Thoracic aorta (tissue), 2 donors: ENCODE measurements at places on chromosomes 2 and 18. TPM values are rescaled to one million over a fixed set of nuclear protein-coding genes. Genes with fewer than 3 reads are reported as not detected.

Gene KCNE4
- 9.6 TPM for total RNA-seq

Gene DOK6
- total RNA-seq = 2.0 TPM

Gene B3GNT2
- 27.9 TPM for total RNA-seq

Gene CDH20
- total RNA-seq = 0.54 TPM

Gene LDLRAD4
- 135 TPM for total RNA-seq

Gene CTLA4
- total RNA-seq = not detected

Gene MOGAT1
- total RNA-seq = not detected

Gene GATA6
- 92.8 TPM for total RNA-seq

Gene CDH7
- not detected for total RNA-seq

Gene SLC23A3
- total RNA-seq = 1.4 TPM

DNA sequence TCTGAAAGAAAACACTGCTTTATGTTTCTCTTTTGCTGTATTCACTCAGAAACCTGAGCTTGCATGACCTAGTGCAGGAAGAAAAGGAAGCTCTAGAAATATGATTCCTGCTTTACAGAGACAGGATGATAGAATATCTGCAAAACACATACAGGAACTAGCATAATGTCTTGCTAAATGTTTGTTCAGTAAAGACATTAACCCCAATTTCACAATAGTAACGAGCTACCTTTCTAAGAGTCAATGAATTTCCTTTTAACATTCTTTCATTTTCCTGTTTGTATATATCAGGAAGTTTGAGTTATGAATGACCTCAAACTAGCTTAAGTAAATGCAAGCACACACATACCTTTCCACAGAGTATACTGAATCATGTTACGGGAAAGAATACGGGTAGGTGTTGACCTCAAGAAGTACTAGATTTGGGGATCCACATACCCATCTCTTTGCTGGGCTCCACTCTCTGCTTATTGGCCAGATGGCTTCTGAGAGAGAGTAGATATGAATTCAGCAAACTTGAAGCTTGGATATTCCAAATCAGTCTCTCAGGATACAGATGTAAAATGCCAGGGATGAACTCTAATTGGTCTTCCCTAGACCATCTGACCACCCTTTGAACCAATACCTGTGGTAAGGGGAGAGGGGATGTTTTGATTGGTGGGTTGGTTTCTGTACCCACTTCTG is 18.2 kb upstream of the ACSL3 start:
- no peaks in the 10 kb centered on the region for H3K4me1 ChIP-seq
- H3K4me3 ChIP-seq = no peak overlapping the region
- no peaks in the 10 kb centered on the region for H3K27me3 ChIP-seq
- no peaks in the 10 kb centered on the region for H3K36me3 ChIP-seq
- no peak overlapping the region for H3K27ac ChIP-seq
- no peak for DNase-seq

DNA sequence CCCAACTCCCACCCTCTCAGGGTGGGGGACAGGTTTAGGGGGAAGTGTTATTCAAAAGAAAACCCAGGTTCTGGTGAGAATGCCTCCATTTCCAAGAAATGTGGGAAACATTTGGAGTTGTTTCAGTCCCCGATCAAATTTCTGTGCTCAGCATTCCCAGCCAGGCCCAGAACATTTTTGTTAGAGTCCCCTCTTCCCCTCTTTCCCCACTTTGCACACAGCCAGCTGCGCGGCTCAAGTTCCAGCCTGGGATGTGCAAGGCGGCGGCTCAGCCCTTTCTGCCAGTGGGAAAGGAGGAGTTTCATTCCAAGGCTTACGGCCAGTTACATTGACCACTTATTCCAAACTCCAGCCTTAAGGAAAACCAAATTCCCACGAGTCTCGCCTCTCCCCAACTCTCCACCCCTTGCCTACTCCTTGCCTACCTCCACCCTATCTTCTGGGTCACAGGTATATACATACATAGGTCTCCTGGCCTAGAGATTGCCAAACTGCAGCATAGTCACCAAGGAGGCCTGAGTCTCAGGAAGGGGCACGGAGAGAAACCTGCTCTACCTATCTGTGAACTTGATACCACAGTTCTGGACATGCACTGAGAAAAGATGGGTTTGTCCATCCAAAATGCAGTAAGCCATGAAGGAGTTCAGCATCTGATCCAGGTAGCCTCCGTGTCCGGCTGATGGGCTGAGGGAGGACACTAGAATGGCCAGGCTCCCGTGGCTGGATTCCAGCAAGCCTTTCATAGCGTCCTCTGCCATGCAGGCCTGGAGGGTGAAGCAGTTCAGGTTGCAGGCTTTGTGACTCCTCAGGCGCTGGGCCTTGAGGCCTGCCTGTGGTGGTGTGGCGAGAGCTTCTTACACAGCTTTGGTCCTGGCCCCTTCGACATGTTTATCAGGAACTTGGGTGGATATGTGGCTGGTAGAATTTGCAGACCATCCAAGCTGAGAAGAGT is 154.5 kb downstream of the ZFP36L2 start:
- H3K27me3 ChIP-seq = no peaks in the 10 kb centered on the region
- peaks cover 69% of the 10 kb centered on the region for H3K4me1 ChIP-seq
- no peak for DNase-seq

DNA sequence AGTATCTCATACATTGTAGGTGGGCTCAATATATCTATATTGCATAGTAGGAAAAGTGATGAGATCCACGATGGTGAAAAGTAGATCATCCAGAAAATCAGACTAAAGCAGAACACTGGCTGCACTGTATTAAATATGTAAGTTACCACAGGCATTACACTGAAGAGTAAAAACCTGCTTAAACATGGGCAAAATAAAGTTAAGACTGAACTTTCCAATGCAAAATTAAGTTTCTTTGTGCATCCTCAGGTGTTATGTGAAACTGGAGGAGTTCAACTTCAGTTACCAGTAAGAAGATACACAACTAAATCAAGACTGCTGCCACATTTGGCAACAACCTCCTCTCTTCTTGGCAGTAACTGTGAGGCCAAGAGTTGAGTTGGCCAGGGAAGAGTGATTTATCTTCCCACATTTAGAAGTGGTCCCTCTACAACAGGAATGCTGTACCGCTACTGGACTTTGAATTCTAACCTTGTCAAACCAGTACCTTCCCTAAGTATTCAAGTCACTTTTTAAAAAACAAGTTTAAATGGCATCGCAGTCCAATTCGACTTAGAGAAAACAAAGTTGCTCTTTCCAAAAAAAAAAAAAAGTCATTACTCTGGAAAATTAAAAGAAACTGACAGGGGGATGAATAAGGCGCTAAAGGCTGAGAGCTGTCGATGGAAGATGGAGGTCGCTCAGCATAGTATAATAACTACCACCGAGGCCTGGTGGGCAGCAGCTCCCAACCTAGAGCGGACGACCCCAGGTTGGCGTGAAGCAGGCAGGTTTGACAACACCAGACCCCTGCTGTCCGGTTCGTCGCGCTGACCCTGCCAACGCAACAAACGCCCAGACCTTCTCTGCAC is 1.1 kb downstream of the MAP4K3 start:
- H3K4me3 ChIP-seq = peak overlapping the region; percentile 85
- no peaks in the 10 kb centered on the region for H3K36me3 ChIP-seq
- no peaks in the 10 kb centered on the region for H3K27me3 ChIP-seq

DNA sequence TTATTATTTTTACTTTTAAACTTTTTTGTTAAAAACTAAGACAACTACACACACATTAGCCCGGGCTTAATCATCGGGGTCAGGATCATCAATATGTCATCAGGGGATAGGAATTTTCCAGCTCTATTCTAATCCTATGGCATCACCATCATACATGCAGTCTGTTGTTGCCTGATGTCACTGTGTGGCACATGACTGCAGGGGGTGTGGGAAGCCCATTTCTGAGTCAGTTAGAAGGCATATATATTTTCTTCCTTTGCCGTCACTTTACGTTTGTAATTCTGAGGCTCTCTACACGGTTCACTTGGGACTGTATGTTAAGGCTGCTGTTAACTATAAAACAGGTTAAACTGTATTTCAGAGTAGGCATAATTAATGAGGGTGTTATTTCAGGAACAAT is 144.4 kb upstream of the ITGA6 start:
- H3K27ac ChIP-seq = no peak overlapping the region
- H3K4me3 ChIP-seq = no peak overlapping the region
- no peaks in the 10 kb centered on the region for H3K36me3 ChIP-seq
- peaks cover 14% of the 10 kb centered on the region for H3K4me1 ChIP-seq

DNA sequence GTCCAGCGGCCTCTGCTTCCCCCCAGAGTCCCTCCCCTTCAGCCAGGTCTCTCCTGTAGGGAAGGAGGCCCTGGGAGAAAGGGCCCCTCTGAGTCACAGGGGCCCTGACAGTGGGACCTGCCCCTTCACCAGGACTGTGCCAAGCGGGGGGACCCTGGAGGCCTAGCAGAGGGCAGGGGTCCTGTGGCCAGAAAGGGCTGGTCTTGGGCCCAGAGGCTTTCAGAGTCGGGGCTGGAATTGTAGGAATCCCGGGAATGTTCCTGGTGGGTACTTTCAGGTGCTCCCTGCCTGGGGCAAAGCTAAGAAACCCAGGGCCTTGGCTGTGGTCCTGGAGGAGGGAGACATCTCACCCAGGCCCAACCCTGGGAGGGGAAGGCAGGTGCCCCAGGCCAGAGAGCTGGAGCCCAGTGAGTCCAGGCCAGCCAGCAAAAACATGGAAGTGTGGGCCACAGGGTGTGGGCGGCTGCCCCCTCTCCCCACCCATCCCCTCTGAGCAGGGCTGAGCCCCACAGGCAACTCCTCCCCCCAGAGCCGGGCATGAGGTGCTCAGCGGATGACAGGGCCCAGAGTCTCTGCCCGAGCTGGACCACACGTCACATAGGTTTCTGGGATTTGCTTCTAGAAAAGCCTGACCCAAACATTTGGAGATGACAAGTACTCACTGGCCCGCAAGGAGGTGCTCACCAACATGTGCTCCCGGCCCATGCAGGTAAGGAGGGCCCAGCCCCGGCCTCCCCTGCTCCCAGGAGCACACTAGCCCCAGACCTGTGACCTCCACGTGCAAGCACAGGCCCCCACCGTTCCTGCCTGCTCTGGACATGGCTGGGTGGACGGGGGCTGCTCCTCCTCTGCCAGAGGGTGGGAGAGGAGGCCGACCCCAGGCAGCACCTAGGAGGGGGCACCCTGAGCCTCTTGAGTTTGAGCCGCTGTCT is 48.2 kb upstream of the ALPP start:
- no peaks in the 10 kb centered on the region for H3K4me1 ChIP-seq
- H3K4me3 ChIP-seq = no peak overlapping the region
- H3K27me3 ChIP-seq = no peaks in the 10 kb centered on the region
- peaks cover 8% of the 10 kb centered on the region for H3K36me3 ChIP-seq

DNA sequence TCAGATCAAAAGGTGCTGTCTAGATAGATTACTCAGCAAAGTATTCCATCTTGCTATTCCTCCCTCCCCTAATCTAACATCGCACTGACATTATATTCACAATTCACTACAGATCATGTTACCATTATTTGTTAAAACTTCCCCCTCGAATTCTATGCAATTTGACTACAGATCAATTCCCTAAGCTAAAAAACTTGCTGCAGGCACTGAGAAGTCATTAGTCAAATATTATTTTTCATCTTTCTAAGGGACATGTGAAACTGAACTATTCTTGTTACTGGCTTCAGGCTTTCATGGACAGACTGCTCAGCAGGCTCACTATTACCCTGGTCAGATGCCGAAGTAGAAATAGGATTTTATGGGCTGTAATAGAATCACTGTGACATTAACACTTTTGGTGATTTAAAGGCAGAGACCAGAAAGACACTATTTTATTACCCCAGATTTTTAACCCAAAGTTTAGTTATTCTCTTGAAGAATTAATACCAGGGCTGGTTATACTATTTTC is 15.1 kb downstream of the MYL1 start:
- H3K27me3 ChIP-seq = no peaks in the 10 kb centered on the region
- H3K36me3 ChIP-seq = no peaks in the 10 kb centered on the region
- no peak overlapping the region for H3K4me3 ChIP-seq
- DNase-seq = no peak

- no peak overlapping the region for H3K4me3 ChIP-seq
- DNase-seq = no peak
- H3K4me1 ChIP-seq = peaks cover 49% of the 10 kb centered on the region
- no peak overlapping the region for H3K27ac ChIP-seq
Measured at GRCh38 chr2:190216829-190217228, 102.8 kb downstream of the HIBCH start.

GRCh38 chr2:172435606-172435911 is 8.2 kb downstream of the ITGA6 start:
- no peaks in the 10 kb centered on the region for H3K36me3 ChIP-seq
- DNase-seq = no peak
- H3K4me1 ChIP-seq = peaks cover 9% of the 10 kb centered on the region
- no peaks in the 10 kb centered on the region for H3K27me3 ChIP-seq
- no peak overlapping the region for H3K4me3 ChIP-seq
- H3K27ac ChIP-seq = no peak overlapping the region

GRCh38 chr18:29071869-29072268 is 894.9 kb upstream of the CDH2 start:
- no peak overlapping the region for H3K4me3 ChIP-seq
- H3K27me3 ChIP-seq = no peaks in the 10 kb centered on the region
- H3K4me1 ChIP-seq = peaks cover 3% of the 10 kb centered on the region
- no peak for DNase-seq

DNA sequence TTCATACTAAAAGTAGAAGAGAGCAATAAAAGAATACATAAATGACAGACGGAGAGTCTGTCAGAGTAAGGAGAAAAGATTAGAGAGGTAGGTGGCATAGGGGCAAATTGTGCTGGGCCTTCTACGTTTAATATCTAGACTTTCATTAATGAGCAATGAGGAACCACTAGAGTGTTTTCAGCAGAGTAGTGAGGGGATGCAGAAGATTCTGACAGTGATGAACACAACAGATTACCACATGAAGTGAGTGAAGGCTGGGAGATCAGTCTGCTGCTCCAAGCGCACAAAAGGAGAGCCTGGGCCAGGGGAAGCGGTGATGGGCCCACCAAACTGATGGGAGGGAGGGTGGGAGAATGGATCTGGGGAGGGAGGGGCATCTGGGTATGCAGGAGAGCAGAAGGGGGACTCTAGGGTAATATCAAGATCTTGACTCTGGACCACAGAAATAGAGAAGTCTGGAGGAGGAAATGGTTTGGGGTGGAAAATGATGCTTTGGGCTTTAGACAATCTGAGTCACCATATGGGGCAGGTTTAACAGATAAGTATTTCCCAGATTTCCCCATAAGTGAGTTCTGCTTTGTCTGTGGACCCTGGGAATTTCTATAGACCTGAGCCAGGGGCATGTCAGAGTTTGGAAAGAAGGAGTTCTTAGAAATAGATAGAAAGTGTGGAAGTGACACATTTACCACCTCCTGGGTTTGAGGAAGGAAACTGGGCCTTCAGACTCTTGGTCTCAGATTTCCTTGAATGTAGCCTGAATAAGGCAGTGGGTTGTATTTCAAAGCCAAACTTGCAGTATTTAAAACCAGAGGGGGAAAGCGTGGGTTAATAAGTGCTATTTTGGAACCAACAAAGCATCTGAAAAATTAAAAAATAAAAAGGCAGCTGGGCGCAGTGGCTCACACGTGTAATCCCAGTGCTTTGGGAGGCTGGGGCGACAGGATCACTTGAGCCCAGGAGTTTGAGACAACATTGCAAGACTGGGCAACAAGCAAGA is 15.0 kb upstream of the IL1A start:
- no peak overlapping the region for H3K4me3 ChIP-seq
- no peak for DNase-seq
- no peaks in the 10 kb centered on the region for H3K27me3 ChIP-seq
- H3K4me1 ChIP-seq = no peaks in the 10 kb centered on the region

GRCh38 chr2:71689393-71689792 is 236.0 kb downstream of the DYSF start:
- no peak overlapping the region for H3K27ac ChIP-seq
- no peak overlapping the region for H3K4me3 ChIP-seq
- H3K27me3 ChIP-seq = no peaks in the 10 kb centered on the region
- DNase-seq = no peak
- H3K36me3 ChIP-seq = no peaks in the 10 kb centered on the region
